ENCODE measurements at places on chromosomes 16 and 17.

DNA sequence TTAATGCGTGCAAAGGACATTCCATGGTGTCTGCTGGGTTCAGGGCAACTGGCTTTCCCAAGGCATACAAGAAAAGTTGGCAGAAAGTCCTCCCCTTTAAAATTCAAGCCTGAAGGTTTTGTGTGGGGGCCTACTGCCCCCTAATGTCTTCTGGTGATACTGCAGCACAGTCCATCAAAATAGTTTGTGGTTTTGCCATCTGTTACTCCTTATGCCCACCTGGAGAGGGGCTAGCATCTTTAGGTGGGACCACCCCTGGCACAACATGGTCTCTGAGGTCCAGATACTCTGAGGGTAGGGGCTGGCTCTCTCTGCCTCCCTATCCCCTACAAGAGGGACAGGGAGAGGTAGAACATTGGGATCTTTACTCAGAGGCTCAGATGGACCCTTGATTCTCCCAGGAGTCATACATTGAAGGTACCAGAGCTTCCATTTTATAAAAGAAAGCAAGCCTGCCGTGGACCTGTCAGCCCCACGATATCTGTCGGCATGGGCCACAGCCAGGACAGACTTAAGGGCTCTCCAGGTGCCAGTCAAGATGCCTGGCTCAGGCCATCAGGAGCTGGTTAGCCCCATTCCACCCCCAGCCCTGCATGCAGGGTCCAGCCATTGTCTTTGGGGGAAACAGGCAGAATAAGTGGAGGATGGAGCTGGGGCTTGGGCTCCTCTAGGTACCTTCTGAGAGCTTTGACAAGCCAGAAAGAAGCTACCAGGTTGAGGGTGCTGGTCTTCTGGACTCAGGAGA, 6.3 kb downstream of the ESRP2 start:
- no peak for DNase-seq

DNA sequence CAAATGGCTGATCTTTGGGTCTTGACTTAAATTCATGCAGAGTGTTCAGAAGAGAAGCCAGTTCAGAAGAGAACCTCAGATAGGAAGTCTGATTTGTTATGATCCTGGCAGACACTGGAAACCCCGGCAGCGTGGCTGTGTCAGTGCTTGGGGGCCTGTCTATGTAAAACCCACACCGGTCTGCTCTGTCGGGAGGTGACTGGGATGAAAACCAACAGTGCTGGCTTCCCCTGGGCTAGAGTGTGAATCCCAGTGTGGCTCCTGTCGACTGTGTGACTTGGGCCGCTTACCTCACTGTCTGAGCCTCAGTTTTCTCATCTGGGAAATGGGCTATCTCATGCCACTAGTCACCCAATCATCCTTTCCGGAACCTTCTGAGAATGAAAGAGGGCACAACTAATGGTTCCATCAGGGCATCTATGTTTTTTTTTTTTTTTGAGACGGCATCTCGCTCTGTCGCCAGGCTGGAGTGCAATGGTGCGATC, 92.4 kb downstream of the FOXL1 start:
- no peak for DNase-seq

DNA sequence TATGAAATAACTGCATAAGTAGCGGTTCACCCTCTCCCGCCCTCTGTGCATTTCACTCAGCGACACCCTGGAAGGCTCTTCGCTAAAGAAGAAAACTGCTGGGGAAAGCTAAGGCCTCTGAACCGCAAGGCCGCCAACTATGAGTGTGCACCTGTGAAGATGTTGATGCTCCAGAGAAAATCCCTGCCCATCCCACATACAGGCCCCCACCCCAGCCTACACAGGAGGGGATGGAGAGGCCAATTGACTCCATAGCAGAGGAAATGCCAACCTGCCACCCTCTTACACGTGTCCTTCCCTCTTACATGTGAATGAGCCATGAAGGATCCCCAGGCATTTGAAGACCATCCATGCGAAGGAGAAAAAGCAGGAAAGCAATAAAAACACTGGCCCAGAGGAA, 104.8 kb downstream of the MGAT5B start:
- no peak for DNase-seq

- no peak for DNase-seq
Observed at GRCh38 chr17:50180111-50180510, 14.3 kb downstream of the SGCA start.

DNA sequence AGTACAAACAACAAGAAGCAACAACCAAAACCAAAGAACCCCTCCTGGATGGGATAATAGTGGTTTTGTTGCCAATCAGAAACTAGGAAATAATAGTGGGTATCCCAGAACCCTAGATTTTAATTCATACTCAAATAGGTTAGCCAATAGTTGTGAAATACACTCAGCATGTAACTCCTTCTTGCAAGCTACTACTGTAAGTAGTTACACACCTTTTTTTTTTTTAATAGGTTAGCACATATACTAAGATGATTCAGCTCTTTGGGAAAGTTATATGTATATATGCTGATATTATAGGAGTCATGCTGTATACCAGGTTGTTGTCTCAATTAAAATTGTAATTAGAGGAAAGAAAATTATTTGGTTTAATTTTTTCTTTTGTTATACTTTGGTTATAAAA, 92.5 kb upstream of the HAS3 start:
- no peak for DNase-seq

DNA sequence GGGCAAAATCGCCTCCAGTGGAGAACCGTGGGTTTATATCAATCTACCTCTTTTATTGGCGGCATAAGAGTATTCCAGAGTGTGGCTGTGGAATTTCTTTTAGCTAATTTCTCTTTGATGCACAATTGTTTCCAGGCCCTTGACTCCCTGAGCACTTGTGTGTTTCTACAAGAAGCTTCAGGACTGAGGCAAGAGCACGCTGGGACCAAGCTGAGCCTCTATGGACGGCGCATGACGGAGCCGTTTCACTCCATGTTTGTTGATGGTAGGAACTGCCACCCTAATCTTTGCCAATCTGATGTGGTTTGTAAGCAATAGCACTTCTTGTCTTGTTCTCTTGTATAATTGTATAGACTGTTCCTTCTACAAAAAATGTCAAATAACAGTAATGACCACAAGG, 11.2 kb upstream of the ANKRD40CL start:
- no peak for DNase-seq

DNA sequence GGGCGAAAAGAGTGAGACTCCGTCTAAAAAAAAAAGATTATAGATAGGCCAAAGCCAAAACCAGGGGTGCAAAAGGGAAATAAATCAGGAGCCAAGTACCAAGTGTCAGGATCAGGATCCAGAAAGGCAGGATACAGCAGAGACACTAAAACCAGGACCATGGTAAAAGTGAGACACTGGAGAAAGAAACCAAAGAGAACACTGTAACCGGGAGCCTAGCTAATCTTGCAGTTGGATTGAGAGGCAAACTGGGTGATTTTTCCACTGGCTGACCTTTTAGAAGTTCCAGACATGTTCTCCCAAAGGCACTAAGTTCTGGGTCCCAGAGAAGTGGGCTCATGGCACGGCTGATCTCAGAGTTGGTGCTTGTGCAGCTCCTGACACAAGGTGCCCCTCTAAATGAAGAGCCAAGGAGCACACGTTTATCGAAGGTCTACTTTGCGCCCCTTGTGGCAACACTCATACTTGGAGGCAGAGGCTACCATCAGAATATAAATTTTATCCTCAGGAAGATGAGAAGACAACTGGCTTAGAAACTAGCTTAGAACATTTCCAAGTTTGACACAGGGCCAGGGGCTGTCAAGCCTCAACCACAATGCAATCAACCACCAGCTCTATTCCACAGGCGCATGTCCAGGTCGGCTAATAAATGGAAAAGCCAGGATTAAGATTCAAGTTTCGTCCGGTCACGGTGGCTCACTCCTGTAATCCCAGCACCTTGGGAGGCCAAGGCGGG, 27.5 kb upstream of the HELZ start:
- no peak for DNase-seq

GRCh38 chr16:56371660-56371937, 53.7 kb downstream of the AMFR start:
- DNase-seq = no peak

DNA sequence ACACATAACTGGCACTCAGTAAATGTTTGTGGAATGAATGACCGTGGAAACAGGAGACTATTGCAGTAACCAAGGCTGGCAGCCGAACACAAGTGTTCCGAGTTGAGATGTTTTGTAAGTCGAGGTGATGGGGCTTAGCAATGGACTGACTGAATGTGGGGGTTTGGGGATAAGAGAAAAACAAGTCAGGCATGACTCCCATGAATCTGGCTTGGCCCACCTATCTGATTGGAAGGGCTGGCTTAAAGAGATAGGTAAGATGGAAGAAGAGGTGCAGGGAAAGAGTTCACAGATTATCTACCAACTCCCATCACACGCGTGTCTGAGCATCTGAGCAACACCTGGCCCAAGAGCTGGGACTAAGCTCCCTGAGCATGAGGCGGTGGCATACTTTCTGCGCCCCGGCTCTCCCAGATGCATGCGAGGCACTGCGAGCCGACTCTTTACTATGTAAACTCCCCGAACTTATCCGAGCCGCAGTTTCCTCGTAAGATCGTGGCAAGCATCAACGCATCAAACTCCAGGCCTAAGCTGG, 539 bp downstream of the IFT20 start:
- DNase-seq = no peak

- no peak for DNase-seq
Observed at GRCh38 chr16:77404775-77405174, 30.1 kb downstream of the ADAMTS18 start.

DNA sequence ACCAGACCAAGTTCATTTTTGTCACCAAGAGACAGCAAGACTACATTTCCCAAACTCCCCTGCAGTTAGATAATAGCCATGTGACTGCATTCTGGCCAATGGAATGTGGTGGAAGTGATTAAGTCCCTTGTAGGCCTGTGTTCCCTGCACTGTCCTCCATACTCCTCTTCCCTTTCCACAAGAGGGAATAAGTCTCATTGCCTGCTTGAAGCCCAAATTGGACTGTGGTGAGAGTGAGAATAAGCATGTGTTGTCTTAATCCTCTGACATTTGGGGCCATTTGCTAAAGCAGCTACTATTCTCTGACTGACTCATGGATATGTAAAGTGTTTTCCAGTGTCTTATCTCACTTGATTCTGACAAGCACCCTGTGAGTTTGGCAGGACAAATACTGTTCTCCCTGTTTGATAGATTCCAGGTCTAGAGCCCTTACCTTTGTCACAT, 20.7 kb downstream of the PIK3R6 start:
- DNase-seq = no peak

- no peak for DNase-seq
Observed at GRCh38 chr17:27760069-27760885, 40.1 kb downstream of the NOS2 start.

All from non-pigmented ciliary epithelial cell (primary cell).